Substantia nigra (tissue), 51 donors: ENCODE measurements at places on chromosomes 7 and 10.

DNA sequence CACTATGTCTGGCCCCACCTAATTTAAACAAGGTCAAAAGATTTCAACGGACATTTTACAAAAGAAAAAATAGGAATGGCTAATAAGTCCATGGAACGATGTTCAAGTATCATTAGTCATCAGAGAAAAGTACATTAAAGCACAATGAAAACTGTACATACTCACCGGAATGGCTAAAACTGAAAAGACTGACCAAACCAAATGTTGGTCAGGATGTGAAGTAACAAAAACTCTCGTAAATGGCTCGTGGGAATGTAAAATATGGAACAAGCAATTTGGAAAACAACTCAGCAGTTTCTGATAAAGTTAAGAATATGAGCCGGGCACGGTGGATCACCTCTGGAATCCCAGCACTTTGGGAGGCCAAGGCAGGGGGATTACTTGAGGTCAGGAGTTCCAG, 65.7 kb upstream of the PARD3 start:
- no peak for DNase-seq

DNA sequence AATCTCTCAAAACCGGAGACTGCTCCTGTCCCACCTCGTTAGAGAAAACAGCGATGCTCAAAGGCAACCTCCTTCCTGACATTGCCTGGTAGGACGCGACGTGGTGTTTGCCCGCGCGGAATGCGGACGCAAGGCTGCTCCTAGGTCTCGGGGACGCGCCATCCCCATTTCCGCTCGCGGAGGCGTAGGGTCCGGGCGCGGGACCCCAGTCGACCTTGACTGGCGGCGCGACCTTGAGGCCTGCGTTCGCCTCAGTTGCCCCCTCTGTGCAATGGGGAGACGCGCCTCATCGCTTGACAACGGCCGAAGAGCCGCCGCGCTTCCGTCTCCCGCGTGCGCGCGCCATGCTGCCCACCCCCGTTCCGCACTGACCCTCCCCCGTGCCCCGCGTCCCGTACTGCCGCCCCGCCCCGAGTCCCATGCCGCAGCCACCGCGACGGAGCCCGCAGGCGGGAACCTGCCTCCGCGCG, 412 bp upstream of the PPIA start:
- DNase-seq, result no peak

GRCh38 chr10:52563360-52563759, 209.2 kb downstream of the MBL2 start:
- no peak for DNase-seq

DNA sequence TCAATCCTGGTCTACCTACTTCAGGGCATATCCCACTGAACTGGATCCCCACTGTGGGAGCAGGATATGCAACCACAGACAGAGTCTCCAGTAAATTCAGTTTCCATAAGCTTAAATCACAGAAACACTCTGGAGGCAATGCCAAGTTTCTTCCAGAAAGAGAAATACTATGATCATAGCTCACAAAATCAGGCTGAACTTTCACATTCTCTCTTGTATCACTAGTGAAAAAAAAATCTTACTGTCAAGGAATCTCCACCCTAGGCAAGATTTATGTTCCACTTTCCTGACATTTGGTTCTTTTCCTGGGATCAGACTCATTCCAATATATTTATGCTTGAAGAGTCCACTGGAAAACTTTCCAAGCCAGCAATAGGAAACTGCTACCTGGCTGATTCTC, 749.0 kb downstream of the SUGCT start:
- DNase-seq, result no peak

DNA sequence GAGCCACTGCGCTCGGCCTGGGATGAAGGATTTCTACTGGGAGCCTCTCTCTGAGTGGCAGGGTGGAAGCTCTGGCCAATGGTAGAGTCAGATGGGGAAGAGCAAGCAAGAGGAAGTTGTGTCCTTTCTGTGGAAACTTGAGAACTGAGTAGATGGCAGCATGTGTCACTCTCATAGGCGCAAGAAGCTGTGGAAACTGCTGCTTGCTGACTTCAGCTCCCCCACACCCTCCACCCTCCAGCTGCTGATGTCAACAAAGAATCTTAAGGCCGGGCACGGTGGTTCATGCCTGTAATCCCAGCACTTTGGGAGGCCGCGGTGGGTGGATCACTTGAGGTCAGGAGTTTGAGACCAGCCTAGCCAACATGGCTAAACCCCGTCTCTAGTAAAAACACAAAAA, 39.8 kb upstream of the SRGN start:
- no peak for DNase-seq

- no peak for DNase-seq
Observed at GRCh38 chr10:125084614-125085257, 75.6 kb downstream of the CTBP2 start.

DNA sequence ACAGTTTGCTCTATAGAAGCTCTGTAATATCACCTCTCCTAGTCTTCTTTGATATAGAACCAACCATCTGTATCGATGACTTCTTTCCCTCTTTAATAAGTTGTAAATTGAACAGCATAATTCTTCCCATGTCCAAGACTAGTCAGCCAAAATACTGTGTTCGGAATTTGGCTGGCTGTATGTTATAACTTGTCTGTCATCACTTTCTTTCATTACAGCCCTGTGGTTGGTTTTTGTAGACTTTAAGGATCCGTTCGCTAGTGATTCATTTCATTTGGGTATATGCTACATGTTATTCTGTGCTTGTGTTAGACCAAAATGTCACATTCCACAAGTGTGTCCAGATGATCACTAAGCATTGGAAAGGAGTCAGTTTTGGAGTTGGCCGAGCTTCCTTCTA, 155.4 kb upstream of the ITGB1 start:
- no peak for DNase-seq

- no peak for DNase-seq
Observed at GRCh38 chr10:103765981-103766380, 89.4 kb downstream of the SH3PXD2A start.

- DNase-seq, result no peak
Observed at GRCh38 chr10:11724938-11725776, 17.0 kb upstream of the ECHDC3 start.

- DNase-seq, result no peak
Observed at GRCh38 chr7:76233538-76234281, 32.0 kb downstream of the SRRM3 start.

- DNase-seq, result no peak
Observed at GRCh38 chr7:134720091-134720935, 59.1 kb upstream of the CALD1 start.

- DNase-seq, result no peak
Observed at GRCh38 chr7:2164646-2165045, 68.1 kb downstream of the MAD1L1 start.

GRCh38 chr7:46909601-46910051, 672.3 kb downstream of the TNS3 start:
- DNase-seq, result no peak

- DNase-seq, result no peak
Observed at GRCh38 chr10:31188792-31189406, 130.1 kb upstream of the ZEB1 start.

- no peak for DNase-seq
Observed at GRCh38 chr10:72483471-72483870, 128.8 kb upstream of the DNAJB12 start.

DNA sequence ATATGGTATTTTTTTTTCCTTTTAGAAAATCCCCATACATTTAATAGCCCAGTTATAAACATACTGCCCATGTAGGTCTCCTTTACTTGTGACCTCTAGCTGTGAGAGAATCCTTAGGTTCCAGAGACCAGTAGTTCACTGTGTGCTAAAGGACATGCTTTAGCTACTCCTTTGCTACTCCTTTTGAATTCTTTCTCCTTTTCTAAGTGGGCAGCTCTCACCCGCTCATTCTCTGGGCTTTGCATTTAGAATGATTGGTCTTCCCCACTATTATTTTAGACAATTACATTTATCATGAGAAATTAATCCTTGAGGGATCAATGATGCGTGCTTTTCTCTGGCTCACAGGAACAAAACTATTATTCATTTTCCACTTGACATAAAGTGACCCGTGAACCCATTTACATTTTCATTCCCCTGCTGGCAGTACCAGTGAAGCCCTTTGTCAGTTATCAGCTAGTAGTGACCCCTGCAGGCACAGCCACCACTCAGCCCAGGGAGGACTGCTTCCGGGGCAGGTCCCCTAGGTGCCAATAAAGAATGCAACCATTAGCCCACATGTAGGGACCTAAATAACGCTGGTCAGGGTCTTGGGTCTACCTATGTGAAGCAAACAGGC, 844.3 kb downstream of the CNTNAP2 start:
- no peak for DNase-seq

DNA sequence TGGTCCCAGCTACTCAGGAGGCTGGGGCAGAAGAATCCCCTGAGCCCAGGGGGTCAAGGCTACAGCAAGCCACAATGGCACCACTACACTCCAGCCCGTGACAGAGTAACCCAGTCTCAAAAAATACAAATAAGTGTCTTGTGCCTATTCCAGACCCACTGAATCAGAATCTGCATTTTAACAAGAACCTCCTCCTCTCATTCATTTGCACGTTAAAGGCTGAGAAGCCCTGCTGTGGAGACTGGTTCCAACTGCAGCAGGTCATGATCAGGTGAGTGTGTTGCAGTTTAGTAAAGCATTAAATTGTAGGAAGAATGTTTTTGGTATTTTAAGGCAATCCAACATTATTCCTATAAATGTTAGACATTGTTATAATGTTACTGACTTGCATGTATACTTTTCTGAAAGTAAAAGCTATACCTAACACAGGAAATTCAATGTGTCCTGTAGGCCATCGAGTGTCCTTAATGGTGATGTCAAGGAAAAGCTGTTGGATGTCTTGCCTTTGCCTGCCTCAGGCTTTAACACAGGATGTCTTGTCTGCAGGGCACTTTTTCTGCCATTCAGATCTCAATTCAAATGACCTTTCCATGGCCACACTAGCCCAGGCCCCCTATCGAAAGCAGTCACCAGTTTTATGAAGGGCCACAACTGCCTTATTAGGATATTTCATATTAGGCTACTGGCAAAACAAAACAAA, 30.4 kb downstream of the MKRN1 start:
- DNase-seq, result no peak

DNA sequence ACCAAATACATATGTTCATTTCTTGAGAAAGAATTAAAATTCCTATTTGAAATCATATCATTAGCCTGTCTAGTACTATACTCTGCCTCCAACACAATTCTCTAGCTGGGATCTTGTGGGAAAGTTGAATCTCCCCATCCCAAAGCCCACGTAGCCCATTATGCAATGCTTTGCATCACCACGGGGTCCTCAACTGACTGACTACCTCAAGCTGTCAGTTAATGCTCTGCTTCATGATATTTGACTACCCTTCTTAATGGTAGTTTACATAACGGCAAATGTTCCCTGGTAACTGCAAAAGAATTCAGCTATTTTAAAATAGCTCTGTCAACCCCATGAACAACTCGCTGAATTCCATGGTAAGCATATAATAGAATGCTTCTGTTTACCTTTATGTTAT, 23.3 kb upstream of the PALS2 start:
- DNase-seq, result no peak

DNA sequence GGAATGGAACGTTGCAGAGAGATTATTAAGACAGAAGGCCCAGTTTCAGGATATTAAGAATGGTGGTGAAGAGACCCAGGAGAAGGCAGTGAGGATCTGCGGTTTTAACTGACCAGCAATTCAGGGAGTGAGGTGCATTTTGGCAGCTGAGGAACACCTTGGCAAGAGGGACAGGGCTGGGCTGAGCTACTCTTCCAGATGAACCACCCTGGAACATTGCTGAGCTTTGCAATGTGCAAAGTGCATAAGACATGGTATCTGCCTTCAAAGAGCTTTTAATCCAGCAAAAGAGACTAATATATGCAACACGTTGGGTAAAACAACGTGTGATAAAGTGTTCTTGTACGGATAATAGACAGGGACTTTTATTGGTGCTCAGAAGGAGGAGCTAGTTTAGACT, 181.0 kb upstream of the AGK start:
- DNase-seq, result no peak

- DNase-seq, result no peak
Observed at GRCh38 chr10:24574161-24574560, 149.5 kb downstream of the ARHGAP21 start.

DNA sequence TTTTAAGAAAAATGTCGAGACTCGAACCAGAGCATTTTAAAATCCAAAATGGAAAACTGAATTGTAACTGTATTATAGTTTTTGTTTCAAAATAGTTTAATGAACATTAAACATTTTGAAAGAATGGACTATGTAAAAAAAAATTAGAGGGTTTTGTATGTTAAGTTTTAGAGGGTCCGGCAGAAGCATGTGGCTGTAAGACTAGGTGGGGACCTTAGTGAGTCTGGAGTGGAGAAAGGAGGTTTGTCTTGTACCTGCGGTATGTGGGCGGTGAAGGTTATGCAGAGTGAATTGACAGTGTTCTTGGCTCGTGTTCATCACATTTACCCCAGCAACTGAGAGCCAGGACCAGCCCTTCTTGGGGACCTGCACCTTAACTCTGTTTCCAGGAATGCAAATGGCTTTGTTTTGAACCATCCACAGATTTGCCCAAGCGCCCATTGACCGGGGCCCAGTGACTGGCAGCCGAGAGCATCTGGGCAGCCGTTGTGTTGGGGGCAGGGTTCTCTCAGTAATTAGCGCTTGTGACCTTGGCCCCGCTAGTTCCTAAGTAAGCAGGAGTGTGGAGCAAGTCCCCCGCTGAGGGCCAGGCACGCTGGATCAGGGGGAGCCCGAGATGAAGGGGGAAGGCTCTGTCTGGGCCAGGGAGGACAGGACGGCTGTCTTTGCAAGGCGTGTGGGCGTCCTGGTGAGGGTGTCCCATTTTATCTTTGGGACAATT, 1.4 kb upstream of the KLF6 start:
- DNase-seq, result no peak

GRCh38 chr10:111076682-111077478, at the start of gene ADRA2A:
ADRA2A (plus strand) TSS chr10:111077029; CDS start chr10:111077997, 968 bp downstream.
- DNase-seq, result peak; percentile 27

- DNase-seq, result no peak
Observed at GRCh38 chr10:132774181-132774901, 11.6 kb downstream of the NKX6-2 start.

DNA sequence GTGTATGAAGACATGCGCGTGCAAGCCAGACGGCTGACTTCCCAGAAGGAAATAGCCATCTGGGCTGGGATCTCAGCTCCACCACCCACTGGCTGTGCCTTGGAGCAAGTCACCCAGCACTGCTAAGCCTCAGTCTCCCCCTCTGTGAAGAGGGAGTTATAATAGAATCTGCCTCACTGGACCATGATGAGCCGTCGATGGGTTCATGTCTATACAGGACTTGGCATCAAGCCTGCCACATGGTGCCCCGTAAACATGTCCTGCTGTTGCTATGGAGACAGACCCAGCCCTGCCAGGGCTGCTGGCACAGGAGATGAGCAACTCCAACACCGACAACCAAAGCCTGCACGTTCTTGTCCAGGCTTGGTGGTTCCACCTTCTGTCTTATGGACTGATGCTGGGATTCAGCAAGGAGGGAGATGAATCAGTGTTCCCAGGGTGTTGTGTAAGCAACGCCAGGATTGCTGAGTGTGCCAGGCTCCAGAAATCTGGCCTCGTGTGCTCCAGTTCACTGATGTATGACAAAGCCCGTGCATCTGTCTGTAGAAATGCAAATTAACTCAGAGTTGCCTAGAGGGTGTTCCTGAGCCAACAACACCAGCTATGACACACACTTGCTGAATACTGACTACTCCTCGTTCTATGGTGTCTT, 5.6 kb downstream of the GPR15LG start:
- DNase-seq, result no peak
